ENCODE measurements at places on chromosomes 12 and 14.

DNA sequence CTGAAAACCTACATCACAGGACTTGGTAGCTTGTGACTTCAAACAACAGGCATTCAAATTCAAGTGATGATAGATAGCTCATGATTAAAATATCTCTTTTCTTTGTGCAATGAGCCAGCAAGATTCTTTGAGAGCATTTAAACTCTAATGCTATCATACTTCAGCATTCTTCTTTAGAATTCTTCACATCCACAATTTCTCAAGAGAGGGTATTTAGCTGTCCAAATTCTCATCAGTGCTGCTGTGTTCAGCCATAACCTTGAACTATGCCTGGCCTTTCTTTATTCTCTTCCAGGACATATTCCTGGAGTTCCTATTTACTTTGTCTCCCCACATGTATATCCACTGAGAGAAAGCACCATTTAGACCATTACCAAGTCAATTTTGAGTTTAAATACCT, 321.1 kb downstream of the EGLN3 start:
- no peak for DNase-seq

DNA sequence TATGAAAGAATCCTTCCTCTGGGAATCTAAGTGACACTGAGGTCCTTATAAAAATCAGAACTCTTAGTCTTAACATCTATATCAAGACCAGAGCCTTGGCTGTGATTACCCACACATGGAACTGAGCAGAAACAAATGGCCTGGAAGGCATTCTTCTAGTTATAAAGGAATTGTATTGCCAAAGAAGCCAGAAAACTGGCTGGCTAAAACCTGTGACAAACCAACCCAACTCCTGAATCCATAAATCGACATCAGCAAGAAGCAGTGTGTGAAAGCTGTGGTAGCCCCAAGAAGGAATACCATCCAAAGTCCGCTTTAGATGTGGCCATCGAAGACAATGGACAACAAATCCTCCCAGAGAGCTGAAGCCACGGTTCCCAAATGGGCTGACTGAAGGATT, 97.9 kb upstream of the CCDC91 start:
- no peak for DNase-seq

- DNase-seq, result no peak
These were observed 13.1 kb downstream of the ATXN3 start for GRCh38 chr14:92093320-92093719.

DNA sequence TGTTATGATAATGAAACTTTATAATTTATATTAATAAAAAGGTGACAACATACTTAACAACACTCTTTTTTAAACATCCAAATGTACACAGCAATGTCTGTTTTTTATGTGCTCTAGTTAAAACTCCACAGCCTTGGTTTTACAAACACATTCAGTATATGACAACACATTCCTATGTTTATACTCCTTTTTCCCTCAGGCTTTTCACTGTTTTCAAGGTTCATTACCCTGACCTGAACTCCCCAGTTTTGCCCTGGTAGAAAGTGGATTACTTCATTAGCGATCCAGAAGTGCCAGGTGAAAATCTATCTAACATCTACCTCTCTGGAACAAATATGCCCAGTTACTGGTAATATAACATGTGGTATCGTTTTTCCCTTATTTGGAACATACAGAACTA, 340.2 kb upstream of the DDHD1 start:
- DNase-seq, result no peak

- DNase-seq, result peak; percentile 23
These were observed 7.3 kb upstream of the KIF26A start for GRCh38 chr14:104130974-104131651.

- no peak for DNase-seq
These were observed 40.5 kb downstream of the PPFIA2 start for GRCh38 chr12:81718616-81719015.

Data from activated T-cell treated with anti-CD3 and anti-CD28 coated beads, Interleukin-2, amount 50 U/mL, for 72 hours (primary cell).